GM12864 (cell line): ENCODE measurements at places on chromosomes 2 and 18.

DNA sequence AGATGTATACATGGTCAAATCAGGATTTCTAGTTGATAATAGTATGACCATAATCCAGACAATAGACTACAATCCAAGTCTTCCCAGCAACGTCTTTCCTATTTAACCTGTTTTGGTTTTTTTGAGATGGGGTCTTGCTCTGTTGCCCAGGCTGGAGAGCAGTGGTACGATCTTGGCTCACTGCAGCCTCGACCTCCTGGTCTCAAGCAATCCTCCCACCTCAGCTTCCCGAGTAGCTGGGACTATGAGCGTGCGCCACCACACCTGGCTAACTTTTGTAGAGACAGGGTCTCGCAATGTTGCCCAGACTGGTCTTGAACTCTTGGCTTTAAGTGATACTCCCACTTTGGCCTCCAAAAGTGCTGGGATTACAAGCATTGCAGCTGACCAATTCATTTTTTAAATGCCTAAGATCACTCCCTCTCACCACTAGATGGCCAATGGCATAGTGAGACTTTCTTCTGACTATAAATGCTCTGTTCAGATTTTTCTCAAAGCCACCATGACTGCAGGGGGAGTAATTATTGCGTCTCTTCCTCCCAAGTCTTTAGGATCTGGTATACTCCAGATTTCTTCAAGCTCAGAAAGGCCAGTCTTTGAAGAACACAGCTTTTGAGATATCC, 47.6 kb downstream of the HNRNPLL start:
- DNase-seq = no peak

- DNase-seq = no peak
Measured at GRCh38 chr2:55311444-55311870, 42.4 kb upstream of the MTIF2 start.

- DNase-seq = no peak
Measured at GRCh38 chr2:204604061-204604460, 58.8 kb downstream of the PARD3B start.

- DNase-seq = no peak
Measured at GRCh38 chr2:215794829-215795546, 218.4 kb downstream of the MREG start.

DNA sequence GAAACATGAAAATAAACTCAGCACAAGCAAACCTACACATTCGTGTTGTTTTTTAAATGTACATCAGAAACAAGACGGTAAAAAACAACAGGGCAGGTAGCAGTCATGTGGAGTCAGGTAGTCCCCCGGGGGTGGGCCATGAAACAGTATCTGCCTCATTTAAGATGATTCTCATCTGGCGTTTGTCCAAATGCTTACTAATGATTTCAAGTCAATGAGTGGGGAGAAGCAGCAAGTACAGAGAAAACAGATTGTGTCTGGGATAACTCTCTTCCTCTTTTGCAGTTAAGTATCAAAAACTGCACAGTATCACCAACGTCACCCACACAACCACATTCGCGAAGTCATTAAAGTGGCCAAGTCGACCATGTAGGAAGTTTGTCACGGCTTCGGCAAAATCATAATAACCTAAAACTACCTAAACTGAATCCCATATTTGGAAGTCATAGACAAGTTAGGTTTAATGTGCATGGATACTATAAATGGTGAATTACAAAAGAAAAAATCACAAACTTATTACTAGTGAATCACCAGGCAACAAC, 1.3 kb downstream of the LAPTM4A start:
- DNase-seq = peak; percentile 37

DNA sequence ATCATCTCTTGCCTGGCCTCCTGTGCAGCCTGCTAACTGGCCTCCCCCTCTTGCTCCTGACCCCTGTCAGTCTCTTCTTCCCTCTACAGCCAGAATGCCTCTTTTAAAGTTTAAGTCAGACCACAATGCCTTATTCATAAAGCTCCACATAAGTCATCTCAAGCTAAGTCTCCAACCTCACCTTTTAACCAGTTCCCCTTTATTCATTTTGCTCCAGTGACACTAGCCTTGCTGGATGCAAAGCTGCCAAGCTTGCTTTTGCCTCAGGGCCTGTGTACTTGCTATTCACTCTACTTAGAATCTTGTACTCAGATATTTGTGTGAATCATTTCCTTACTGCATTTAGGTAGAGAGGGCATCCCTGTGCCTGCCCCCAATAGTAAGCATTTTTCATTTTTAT, 180.9 kb downstream of the PDE1A start:
- DNase-seq = no peak

DNA sequence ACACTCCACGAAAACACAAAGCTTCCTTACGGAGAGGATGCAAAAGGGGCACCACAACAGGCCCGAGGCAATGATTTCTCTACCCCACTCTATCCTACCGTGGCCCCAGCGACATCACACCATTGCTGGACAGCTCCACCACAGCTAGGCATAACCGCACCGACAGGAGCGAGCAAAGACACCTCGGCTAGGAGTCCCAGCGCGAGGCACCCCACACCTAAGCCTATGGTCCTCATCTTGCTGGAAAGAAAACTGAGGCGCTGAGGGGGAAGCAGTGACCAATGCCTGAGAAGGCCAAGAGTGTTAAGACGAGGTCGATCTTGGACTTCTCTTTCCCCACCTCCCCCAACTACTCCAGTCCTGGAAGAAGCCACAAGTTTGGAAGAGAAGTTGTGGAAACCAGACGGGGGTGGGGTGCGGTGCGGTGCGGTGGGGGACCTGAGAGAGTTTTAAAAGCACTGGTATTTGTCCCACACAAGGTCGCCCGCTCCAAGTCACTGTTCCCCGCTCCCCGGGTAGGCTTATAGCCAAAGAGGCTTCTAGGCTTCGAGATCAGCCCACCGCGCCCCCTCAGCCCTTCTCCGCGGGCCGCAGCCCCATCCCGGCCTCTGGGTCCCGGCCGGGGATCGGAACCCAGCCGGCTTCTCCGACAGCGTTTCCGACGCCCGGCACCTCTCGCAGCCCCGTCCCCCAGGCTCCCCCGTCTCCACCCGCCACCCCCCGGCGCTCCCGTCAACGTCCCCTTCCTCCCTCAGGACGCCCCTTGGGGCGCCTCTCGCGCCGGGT, 766 bp downstream of the PDE6D start:
- no peak for DNase-seq

- DNase-seq = no peak
Measured at GRCh38 chr2:127471286-127471988, 53.2 kb downstream of the PROC start.
